Suppressor macrophage (primary cell): ENCODE measurements at places on chromosomes 7 and 10.

DNA sequence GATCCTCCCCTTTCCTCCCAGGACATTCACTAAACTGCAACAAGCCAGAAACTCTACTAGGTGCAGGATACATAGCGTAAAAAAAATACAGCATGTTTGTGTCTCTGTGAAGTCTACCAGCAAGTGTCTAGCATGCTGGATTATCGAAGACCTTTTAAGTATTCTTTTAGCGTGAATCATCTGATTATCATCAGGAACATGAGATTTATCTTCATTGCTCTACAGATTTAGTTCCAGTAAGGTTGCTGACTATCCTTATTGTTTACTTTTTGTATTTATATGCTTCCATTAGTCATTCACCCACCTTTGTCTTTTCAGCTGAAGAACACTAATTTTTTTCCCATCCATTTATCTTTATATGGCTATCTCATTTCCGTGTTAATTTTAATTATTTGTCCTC lies 62.8 kb downstream of the PDZD8 start:
- DNase-seq: no peak

GRCh38 chr10:102994531-102995295 lies 76.6 kb downstream of the CNNM2 start:
- DNase-seq: no peak

GRCh38 chr7:110375068-110375467 lies 715.9 kb upstream of the LRRN3 start:
- no peak for DNase-seq

DNA sequence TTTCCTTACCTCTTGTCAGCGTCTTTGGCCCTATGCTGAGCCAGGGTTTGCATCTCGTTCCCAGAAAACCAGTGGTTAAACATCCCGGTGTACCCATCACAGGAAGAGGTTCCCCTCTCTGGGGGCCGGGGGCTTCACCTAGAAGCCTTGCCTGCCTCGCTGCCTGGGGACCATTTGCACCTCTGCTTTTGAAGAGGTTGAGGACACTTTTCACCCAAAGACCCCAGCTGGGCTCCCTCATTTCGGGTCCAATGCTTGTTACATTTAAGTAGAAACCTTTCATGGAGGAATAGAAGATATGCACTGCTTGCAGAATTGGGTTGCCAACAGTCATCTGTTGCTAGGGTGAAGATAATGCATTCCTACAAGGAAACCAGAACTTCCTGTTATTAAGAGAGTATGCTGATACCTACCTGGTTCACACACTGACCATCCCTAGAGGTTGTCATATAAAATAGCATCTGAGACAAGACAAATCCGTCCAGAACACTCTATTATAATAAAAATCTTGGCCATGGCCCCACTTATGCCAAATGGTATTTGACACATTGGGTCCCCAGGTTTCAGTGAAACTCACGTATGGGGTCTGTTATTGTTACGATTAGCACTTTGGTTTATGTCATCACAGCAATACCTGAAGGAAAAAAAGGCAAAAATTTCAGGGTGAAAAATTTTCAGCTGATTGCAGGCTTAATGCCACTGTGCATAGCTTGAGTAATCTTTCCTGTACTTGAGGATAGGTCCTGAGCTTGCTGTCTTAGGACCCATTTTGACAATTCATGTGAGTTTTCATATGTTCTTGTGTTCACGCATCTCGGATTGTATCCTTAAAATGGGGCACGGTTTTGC lies 917 bp downstream of the ZNF365 start:
- no peak for DNase-seq

DNA sequence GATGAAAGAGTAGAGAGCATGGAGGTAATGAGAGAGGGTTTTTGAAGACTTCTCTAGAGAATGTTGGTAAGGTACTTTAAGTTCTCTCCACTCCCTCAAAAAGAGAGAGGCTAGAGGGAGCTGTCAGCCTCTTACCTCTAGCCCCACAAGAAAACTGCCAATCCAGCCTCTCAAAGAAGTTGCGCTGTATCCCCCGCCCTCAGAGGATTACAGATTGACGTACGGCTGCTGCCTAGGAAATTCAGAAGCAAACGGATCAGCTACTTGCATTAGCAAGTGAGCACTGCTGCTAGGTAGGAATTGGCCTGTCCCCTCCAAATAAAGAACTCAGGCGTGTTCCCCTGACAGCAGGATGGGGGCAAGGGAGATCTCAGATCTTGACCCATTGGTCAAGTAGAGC lies 34.2 kb downstream of the TYW1B start:
- DNase-seq: no peak

GRCh38 chr7:105131033-105131656 lies 117.1 kb downstream of the KMT2E start:
- no peak for DNase-seq

GRCh38 chr7:25037325-25037724 lies 57.3 kb upstream of the OSBPL3 start:
- no peak for DNase-seq

DNA sequence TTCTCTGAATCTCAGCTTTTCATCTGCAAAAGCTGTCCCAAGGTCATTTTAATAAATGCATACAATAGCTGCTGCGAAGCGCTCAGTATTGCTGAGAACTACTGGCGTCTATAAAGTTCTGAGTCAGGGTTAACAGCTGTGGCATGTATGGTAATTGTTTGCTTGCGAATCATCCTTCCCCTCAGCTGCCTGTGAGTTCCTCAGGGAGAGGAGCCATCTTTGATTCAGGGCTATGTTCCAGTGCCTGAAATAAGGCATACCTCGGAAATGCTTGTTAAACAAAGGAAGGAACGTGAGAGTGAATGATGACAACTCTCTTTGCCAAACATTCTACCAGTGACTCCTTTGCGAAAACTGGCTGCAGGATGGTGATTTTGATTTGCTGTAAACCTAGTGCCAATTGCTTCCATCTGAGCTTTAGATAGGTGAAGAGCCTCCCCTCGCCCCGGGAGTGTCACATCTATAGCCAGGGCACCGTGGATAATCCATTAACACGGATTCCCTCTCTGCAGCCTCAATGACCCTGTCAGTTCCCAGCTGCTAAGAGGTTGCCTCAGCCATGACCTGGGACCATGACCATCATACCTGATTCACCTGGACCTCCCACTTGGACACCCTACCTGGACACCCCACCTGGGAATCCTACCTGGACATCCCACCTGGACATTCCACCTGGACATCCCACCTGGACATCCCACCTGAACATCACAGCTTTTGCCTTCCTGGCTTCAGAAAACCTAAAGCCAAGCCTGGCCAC lies 39.6 kb downstream of the GPRIN2 start:
- no peak for DNase-seq

GRCh38 chr10:125343118-125343925 lies 183.0 kb upstream of the CTBP2 start:
- DNase-seq: peak; percentile 34

GRCh38 chr7:45191396-45191795 lies 33.8 kb downstream of the RAMP3 start:
- no peak for DNase-seq

GRCh38 chr10:1531883-1532597 lies 205.3 kb downstream of the ADARB2 start:
- DNase-seq: no peak

DNA sequence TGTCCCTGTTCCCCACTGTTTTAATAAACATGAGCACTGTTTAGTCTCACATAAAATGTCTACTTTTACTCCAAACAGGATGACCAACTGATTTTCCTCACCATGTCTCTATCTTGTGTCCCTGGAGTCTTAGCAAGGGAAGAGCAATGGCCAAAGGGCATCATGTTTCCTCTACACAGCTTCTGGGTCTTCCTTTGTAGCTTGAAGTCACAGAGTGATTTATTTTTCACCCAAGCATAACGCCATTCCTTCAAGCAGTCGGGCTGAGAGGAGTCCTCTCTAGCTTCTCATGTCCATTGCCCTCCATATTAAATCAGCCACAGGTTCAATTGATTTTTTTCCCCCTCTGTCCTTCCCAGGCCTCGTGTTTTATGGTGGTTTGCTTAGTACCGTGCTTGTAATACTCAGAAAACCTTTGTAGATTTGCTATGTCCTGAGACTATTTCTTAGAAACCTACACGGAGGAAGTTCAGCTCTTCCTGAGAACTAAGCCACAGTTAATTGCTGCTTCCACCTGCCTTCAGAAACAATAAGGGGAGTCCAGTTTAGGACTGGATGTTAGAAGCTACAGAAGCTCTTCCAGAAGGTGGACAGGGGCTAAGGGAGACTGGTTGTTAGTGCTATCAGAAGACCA lies 178.8 kb downstream of the CREB5 start:
- DNase-seq: no peak

DNA sequence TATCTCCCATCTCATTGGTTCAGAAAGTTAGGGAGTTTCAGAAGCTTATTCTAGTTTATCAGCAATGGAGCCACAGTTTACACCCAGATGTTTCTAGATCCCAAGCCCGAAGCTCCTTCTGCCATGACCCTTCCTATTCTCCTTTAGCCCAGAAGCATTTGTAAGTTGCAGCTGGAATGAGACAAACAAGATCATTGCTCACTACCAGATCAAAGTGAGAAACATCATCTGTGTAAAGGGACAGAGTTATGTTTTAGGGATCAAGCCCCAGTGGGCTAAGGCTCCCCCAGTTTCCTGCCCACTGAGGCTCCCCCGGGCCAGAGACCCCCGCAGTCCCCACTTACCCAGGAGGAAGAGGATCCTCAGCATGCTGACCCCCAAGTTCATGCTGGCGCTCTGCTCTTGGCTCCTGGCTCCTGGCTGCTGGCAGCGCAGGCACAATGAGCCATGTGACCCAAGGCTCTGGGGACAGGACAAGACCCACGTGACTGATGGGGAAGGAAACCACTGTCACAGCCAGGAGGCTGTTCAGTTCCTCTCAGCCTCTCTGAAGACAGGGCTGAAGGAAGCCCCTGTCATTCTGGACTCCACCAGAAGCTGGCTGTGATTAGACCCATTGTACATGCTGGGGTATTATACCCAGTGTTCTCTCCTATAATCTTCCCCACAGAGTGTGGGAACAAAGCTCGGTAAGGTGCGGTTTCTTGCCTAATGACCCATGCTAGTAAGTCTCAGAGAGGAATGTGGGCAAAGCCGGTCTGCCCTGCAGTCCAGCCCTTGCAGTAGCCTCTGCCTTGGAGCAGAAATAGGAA lies at the start of gene TMEM273:
Gene TMEM273, minus strand, starts transcription at position 442 of the 812 bp plus-strand sequence. Its CDS starts 55 bp downstream, at position 387.
- DNase-seq: peak; percentile 90

GRCh38 chr10:67763499-67764011 lies 67.6 kb upstream of the CTNNA3 start:
- peak; percentile 79 for DNase-seq

- no peak for DNase-seq
Measured at GRCh38 chr7:139702313-139702731, 75.5 kb downstream of the HIPK2 start.

- DNase-seq: no peak
Measured at GRCh38 chr10:91601212-91601611, 31.7 kb downstream of the PPP1R3C start.

- DNase-seq: peak; percentile 46
Measured at GRCh38 chr10:12707461-12708185, 293.9 kb downstream of the CCDC3 start.

GRCh38 chr7:111951052-111951451 lies 255.1 kb downstream of the DOCK4 start:
- peak; percentile 32 for DNase-seq

- DNase-seq: no peak
Measured at GRCh38 chr7:22654831-22655230, 72.2 kb upstream of the IL6 start.
